Naive thymus-derived CD8-positive, alpha-beta T cell (primary cell): ENCODE measurements at places on chromosomes 13 and 19.

GRCh38 chr13:99717959-99718674 lies 216.8 kb downstream of the TM9SF2 start:
- no peak overlapping the region for H3K4me3 ChIP-seq
- no peak overlapping the region for H3K27ac ChIP-seq
- no peak for DNase-seq
- no peaks in the 10 kb centered on the region for H3K27me3 ChIP-seq

DNA sequence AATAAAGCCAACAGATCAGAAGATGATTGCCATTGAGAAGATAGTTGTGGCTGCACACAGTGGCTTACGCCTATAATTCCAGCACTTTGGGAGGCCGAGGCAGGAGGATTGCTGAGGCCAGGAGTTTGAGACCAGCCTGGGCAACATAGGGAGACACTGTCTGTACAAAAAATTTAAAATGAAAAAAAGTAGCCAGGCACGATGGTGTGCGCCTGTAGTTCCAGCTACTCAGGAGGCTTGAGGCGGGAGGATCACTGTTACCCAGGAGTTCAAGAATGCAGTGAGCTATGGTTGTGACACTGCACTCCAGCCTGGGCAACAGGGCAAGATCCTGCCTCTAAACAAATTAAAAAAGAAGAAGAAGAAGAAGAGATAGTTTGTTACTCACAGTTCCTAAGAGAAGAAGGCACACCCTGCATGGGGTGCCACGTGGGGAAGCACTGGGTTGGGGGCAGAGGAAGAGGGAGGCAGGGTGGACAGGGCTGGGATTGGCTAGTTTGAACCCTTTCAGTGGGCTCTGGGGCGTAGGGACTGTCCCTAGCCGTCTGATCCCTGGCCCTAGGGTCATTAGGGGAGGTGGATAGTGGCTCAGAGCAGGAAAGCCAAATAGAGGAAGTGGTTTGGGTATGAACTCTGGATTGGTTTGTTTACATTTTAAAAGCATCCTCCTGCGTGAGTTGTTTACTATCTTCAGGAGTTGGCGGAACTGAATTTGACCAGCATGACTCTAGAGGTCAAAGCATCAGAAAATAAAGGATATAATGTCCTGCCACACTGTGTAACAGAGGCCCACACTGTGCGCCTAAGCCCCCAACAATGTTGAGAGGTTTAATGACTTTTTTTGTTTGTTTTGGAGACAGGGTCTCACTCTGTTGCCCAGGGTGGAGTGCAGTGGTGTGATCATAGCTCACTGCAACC lies 60.5 kb upstream of the MEDAG start:
- H3K36me3 ChIP-seq = no peaks in the 10 kb centered on the region
- DNase-seq = no peak
- peak overlapping the region; percentile 28 for H3K27ac ChIP-seq
- H3K27me3 ChIP-seq = no peaks in the 10 kb centered on the region
- no peaks in the 10 kb centered on the region for H3K4me1 ChIP-seq

- H3K27me3 ChIP-seq = no peaks in the 10 kb centered on the region
- DNase-seq = no peak
- no peaks in the 10 kb centered on the region for H3K36me3 ChIP-seq
- H3K4me1 ChIP-seq = no peaks in the 10 kb centered on the region
These were observed 396.9 kb downstream of the KCNRG start for GRCh38 chr13:50412046-50412617.

DNA sequence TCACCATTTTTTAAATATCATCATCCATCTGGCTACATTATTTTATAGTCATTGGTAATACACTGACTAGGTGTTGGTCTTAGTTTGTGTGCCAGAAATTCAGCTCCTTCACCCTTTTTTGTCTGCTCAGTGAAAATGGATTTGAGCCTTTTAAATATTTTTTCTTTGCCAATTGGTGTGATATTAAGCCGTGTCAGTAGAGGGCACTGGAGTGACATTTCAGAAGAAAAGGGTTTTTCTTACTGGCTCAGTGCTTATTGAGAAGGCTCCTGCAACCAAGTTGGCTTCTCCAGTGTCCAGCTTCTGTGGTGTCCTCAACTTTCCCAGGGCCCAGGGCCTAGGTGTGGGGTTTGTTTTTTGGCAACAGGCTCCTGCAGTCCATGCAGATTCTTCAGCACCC lies 546.6 kb downstream of the DACH1 start:
- no peak for DNase-seq
- H3K4me1 ChIP-seq = no peaks in the 10 kb centered on the region
- no peak overlapping the region for H3K27ac ChIP-seq
- no peaks in the 10 kb centered on the region for H3K27me3 ChIP-seq

- H3K4me1 ChIP-seq = peaks cover 54% of the 10 kb centered on the region
- peak; percentile 39 for DNase-seq
- peak overlapping the region; percentile 80 for H3K27ac ChIP-seq
- H3K36me3 ChIP-seq = peaks cover 9% of the 10 kb centered on the region
- H3K27me3 ChIP-seq = no peaks in the 10 kb centered on the region
These were observed 587 bp downstream of the TMEM238 start for GRCh38 chr19:55383279-55384130.

DNA sequence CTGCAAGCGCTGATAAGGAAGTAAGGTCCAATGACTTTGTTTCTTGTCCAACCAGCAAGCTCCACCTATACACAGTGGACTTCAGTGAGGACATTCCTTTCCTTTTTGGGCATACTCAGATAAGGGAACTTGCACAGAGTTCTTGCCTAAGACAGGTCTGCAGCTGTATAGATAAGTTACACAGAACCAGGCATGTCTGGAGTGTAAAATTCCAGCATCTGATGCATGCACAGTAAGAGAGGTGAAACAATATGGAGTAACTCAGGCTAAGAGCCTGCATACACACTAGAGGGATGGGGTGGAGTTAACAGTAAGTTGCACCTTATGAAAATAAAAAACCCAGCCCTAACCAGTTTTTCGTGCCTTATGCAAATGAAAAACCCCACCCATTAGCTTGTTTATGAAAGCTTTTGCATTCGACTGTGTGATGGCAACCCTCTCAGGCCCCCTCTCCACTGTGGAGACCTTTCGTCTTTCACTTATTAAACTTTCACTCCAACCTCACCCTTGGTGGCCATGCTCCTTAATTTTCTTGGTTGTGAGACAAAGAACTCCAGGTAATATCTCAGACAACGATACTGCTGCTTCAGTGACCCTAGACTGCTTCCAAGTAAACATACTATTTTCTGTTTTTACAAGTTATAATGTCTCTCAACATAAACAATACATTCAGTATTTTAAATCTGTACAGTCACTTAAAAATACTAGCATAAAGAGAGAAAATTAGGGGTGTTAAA lies 2859.0 kb upstream of the PCDH20 start:
- no peak overlapping the region for H3K4me3 ChIP-seq
- no peak for DNase-seq
- no peaks in the 10 kb centered on the region for H3K36me3 ChIP-seq
- no peaks in the 10 kb centered on the region for H3K4me1 ChIP-seq
- H3K27ac ChIP-seq = no peak overlapping the region

DNA sequence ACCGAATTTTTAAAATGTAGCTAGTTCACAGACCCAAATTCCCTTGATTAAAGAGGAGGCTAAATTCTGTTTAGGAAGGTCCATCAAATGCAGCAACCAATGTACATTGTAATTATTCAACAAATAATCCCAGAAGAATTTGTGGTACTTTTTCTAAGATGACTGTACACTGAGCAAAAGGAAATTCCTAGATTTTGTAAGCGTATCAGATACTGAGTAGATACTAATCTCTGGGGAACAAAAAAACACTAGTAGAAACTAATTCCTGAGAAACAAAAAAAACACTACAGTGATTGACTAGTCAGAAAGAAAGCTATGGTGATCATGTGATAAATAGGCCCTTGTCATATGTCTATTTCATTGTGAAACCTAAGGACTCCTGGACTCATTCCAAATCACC lies 246.1 kb downstream of the PCDH17 start:
- no peaks in the 10 kb centered on the region for H3K27me3 ChIP-seq
- H3K4me1 ChIP-seq = no peaks in the 10 kb centered on the region
- no peaks in the 10 kb centered on the region for H3K36me3 ChIP-seq
- no peak for DNase-seq

DNA sequence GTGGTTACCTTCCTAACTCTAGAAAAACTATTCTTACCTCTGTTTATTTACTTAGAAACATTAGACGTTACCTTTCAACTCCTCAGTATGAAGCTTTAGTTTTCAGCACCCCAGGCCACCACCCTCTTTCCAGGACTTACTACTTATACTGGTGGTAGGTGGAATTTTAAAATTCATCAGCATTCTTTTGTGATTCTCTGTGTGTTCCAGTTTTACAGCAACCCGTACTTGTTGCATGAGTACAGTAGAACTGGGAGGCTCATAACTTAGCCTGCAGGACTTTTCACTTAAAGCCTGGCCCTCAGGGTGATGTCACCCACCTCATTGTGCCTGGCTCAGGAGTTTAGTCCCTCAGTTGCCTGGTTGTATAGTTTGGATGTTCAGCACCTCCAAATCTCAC lies 49.4 kb upstream of the ALOX5AP start:
- no peaks in the 10 kb centered on the region for H3K27me3 ChIP-seq
- H3K36me3 ChIP-seq = no peaks in the 10 kb centered on the region
- no peaks in the 10 kb centered on the region for H3K4me1 ChIP-seq
- no peak for DNase-seq

DNA sequence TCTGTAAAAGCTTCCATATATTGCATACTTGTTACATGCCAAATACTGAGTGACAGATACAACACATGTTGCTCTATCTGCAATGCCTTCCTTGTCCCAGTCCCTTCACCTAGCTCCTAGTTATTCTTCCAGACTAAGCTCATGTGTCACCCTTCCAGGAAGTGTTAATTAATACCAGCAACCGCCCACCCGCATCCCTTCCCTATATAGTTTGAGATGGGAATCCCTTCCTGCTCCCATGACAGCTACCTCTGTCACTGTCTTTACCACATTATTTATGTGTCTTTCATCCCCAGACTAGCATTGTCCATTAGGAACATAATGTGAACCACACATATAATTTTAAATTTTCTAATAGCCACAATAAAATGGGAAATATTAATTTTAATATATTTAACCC lies 49.5 kb upstream of the FRY start:
- no peak for DNase-seq

DNA sequence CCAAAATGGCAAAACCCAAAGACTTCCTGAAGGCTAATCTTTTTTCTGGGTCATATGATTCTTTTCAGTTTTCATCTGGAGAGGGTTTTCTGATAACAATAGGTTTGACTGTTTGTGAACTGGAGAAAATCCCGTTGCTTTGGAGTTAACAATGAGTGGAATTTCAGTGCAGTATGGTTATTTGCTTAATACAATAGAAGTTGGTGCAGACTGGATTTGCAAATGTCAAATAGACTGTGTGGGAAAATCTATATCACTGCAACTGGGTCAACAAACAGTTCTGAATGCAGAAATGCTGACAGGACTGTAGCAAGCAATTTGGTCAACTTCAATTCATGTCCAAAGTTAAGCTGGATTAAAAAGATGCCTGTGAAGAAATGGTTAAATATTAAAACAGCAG lies 267.5 kb upstream of the ARGLU1 start:
- peaks cover 1% of the 10 kb centered on the region for H3K27me3 ChIP-seq
- H3K4me3 ChIP-seq = no peak overlapping the region
- H3K27ac ChIP-seq = no peak overlapping the region
- no peaks in the 10 kb centered on the region for H3K36me3 ChIP-seq
- DNase-seq = no peak
- H3K4me1 ChIP-seq = no peaks in the 10 kb centered on the region

- peaks cover 18% of the 10 kb centered on the region for H3K27me3 ChIP-seq
- H3K4me3 ChIP-seq = no peak overlapping the region
- no peak for DNase-seq
- peaks cover 7% of the 10 kb centered on the region for H3K4me1 ChIP-seq
- H3K27ac ChIP-seq = no peak overlapping the region
These were observed 15.1 kb upstream of the ATP11A start for GRCh38 chr13:112674412-112675365.

- H3K4me1 ChIP-seq = peaks cover 8% of the 10 kb centered on the region
- DNase-seq = no peak
These were observed 2.4 kb downstream of the COX7A1 start for GRCh38 chr19:36149673-36150406.

DNA sequence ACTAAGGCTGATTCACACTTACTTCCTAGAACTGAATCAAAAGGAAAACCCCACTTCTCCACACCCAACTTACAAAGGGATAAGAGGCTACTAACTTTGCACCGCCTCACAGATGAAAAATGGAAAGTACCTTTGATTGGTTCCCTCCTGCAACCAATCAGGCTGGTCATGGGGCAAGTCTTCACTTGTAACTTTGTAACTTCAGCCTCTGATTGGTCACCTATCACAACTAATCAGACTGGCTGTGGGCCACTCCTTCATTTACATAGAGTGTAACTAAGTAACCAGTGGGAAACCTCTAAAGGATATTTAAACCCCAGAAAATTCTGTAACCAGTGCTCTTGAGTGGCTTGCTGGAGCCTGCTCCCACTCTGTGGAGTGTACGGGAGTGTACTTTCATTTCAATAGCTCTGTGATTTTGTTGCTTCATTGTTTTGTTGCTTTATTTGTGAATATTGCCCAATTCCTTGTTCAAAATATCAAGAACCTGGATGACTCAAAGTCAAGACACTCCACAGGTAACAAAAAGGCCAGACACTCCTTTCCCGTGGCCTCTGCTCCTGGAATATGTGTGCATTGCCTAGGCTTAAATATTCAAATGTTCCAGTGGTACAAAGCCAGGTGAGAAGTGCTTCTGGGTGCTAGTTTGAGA lies 50.5 kb downstream of the RFC3 start:
- no peak overlapping the region for H3K27ac ChIP-seq
- H3K36me3 ChIP-seq = peaks cover 5% of the 10 kb centered on the region

DNA sequence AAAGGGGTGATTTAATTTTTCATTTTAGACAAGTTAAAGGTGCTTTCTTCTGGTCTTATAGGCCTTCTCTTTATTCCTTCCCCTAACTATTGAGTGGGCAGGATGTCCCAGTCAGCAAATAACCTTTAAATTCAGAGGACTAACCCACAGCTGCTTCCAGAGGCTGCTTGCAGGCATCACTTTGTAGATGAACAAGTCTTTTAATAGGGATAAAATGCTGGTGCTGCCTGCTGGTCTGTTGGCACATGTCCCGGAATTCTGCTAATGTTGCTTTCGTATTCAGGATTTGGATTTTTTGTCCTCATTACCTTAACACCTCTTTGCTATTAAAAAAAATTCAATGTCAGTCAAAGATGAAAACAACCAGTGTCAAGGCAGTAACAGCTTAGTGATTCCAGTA lies 132.7 kb upstream of the KL start:
- no peak overlapping the region for H3K27ac ChIP-seq
- H3K4me1 ChIP-seq = no peaks in the 10 kb centered on the region
- no peaks in the 10 kb centered on the region for H3K27me3 ChIP-seq
- peaks cover 13% of the 10 kb centered on the region for H3K36me3 ChIP-seq

- peaks cover 9% of the 10 kb centered on the region for H3K36me3 ChIP-seq
- H3K4me1 ChIP-seq = peaks cover 15% of the 10 kb centered on the region
- H3K27me3 ChIP-seq = no peaks in the 10 kb centered on the region
- H3K4me3 ChIP-seq = peak overlapping the region; percentile 24
- H3K27ac ChIP-seq = peak overlapping the region; percentile 56
These were observed 74.6 kb downstream of the GNG7 start for GRCh38 chr19:2627855-2628254.

GRCh38 chr13:114194853-114195252 lies 15.8 kb downstream of the CFAP97D2 start:
- H3K27me3 ChIP-seq = no peaks in the 10 kb centered on the region
- H3K27ac ChIP-seq = peak overlapping the region; percentile 63
- DNase-seq = peak; percentile 32
- peaks cover 22% of the 10 kb centered on the region for H3K4me1 ChIP-seq
- peak overlapping the region; percentile 24 for H3K4me3 ChIP-seq
- peaks cover 4% of the 10 kb centered on the region for H3K36me3 ChIP-seq
